ENCODE measurements at places on chromosomes 12 and 14. TPM values are rescaled to one million over a fixed set of nuclear protein-coding genes. Genes with fewer than 3 reads are reported as not detected.

DNA sequence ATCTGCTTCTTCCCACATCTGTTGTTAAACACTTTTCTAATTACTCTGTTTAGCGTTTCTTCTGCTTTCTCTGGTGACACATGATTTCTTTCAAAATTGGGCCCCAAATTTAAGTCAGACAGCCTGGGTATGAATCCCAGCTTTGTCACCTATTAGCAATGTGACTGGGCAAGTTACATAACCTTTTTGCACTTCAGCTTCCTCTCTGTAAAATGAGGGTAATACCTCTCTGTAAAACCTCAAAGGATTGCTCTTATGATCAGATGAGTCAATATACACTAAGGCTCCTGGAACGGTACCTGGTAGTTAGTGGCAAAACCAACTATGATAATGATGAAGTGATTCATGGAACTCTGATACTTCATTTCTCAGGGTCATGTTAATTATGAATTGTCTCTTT lies 33.0 kb downstream of the E2F7 start:
- no peak for DNase-seq

- peak; percentile 57 for DNase-seq
These were observed 9.0 kb upstream of the OR6J1 start for GRCh38 chr14:22653012-22653621.

- no peak for DNase-seq
These were observed 27.9 kb upstream of the GOLGA3 start for GRCh38 chr12:132856581-132856980.

DNA sequence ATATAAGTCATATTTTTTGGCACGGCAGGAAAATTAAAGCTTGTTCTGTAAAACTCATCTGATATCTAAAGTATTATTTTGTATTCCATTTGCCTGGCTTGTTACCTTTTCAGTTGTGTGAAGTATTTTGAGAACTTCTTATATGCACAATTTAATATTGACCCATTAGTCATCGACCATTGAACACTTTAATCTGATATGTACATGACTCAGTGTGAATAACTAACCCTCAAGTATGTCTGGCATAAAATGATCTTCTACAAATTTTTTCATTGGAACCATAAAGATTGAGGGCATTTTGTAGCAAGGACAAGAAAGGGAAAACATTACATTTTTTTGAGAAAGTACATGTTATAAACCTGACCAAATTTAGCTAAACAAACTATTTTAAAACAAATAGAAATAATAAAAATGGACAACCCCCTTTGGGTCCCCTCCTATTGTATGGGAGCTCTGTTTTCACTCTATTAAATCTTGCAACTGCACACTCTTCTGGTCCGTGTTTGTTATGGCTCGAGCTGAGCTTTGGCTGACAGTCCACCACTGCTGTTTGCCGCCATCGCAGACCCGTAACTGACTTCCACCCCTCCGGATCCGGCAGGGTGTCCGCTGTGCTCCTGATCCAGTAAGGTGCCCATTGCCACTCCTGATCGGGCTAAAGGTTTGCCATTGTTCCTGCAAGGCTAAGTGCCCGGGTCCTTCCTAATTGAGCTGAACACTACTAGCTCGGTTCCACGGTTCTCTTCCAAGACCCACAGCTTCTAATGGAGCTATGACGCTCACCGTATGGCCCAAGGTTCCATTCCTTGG lies 118.8 kb downstream of the SLC6A15 start:
- DNase-seq = no peak

DNA sequence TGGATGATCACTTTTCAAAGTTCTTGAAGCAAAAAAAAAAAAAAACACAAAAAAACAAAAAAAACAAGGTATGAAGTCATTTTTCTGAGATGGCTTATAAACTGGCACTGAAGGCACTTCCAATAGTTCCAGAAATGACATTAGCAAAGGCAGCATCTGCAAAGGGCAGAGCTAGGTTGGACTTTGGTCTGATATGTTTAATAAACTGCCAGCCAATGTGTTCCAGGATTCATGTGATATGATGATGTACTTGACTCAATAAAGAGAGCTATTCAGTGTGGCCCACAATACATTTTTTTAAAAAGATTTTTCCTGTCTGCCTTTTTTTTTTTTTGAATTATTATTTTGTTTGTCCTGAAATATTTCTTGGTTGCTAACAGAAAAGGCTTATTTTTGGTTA lies 79.6 kb downstream of the VRK1 start:
- peak; percentile 35 for DNase-seq

- DNase-seq = no peak
These were observed 265.9 kb upstream of the PLEKHG7 start for GRCh38 chr12:92436856-92437255.

- no peak for DNase-seq
These were observed 6.4 kb upstream of the HMGA2 start for GRCh38 chr12:65817866-65818265.

- no peak for DNase-seq
These were observed 68.5 kb upstream of the AMN1 start for GRCh38 chr12:31797230-31797872.

Gene EIF2S3B
- 2.8 TPM for polyA plus RNA-seq

Gene WSB2
- 68.1 TPM for polyA plus RNA-seq

Gene TPPP2
- 0.16 TPM for polyA plus RNA-seq

Gene IGFBP6
- polyA plus RNA-seq = 19.7 TPM
